C1 segment of cervical spinal cord (tissue), 14 donors: ENCODE measurements at places on chromosomes 2 and 18.

DNA sequence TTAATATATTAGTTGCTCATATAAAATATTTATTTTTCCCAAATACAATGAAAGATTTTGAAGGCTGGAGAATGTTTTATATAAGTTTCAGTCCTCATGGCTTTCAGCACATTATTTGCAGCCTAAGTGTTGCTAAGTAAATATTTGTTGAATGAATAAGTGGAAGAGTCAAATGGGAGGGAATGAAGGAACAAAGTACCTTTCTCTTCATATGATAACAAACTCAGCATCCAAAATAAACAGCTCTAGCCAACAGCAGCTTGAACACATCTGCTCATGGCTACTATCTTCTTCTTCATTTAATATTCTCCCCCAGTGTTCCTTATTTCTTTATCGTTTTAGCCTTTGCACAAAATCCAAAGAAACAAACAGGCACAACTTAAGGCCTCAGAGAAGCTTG lies 385.2 kb upstream of the PIK3C3 start:
- no peak for DNase-seq

DNA sequence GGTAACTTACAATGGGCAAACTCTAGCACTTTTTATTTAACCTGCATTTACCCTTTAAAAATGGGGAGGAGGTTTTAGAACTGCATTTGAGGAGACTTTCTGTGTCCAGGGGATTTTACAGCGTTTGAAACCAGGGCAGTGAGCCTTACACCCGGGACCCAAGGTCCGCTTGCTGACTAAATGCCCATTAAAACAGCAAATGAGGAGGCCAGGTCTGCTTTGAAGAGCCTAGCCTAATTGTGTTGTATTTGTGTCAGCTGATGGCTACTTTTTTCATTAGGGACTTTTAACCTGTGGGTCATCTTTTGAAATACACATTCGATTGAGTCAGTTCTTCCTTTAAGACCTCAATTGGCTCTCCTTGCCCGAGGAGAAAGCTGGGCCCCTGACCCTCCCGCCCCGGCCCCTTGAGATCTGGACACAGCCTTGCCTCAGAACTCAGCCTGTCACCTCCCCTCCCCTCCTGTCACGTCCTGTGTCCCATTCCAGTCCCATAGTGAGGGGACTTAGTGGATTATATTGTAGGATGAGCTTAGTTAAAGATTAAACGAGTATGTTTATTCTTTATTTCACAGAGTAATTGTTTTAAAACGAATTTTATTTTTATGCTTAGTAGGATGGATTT lies 69.0 kb downstream of the KLHL29 start:
- DNase-seq = no peak

DNA sequence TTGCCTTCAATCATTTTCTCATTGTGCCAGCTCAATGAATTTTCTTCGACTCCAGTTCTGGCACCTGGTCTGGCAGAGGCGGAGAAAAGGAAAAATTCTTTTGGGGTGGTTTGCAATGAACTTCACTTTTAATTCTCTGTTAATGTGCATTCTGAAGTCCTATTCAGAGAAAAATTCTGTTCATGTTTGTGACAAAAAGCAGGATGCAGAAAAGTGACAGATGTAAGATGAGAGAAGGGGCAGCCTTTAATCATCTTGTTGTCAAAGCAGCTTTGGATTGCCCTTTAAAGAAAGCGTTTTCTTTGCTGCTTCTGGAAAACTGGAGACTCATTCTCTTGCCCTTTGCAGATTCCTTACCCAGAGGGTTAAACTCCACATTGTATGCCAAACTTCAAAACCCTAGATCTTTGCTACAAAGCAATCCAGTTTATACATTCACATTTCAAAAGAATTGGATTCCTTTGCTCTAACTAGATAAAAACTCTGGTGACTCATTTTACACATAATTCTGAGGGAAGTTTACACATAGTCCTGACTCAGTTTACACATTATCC lies 94.6 kb upstream of the CAVIN2 start:
- no peak for DNase-seq

- no peak for DNase-seq
Measured at GRCh38 chr2:21782866-21783265, 659.1 kb downstream of the TDRD15 start.

- no peak for DNase-seq
Measured at GRCh38 chr18:53551868-53552426, 672.5 kb downstream of the MBD2 start.

GRCh38 chr2:221529943-221530652 lies 42.0 kb downstream of the EPHA4 start:
- no peak for DNase-seq

DNA sequence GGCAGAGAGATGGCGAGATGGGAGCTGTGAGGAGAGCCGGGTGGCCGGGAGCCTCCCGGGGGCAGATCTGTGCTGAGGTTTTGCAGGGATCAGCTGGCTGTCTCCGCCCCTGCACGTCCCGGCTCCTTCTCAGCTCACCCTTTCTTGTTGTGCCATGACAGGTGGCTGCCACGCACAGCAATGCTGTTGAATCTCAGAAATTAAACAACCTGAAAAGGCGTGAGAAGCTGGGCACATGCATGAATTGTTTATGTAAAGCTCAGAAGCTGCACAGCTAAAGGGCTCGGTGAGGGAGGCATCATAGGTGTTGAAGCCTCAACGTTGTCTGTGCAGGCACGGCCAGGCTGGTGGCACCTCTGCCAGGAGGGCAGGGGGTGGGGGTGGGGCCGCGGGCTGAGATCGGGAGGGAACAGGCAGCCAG lies 858 bp upstream of the RTP5 start:
- no peak for DNase-seq

DNA sequence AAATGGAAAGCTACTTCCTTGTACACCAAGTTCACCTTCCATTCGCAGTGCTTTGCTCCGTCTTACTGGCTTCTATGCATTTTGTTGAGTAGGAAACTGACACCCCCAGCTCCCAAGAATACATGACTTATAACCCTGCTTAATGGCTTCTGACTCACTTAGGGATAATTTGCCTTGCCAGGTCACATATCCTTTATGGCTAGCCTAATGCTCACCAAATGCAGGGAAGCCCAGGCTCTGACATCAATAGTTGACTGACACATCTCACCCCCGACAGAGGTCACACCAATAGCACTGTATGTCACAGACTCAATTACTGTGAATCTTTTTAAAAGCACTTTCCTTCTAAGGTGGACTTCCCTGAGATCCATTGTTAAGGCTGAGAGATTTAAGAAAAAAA lies 147.2 kb downstream of the DTNA start:
- no peak for DNase-seq

GRCh38 chr2:46589356-46589755 lies 110.0 kb downstream of the TMEM247 start:
- no peak for DNase-seq

DNA sequence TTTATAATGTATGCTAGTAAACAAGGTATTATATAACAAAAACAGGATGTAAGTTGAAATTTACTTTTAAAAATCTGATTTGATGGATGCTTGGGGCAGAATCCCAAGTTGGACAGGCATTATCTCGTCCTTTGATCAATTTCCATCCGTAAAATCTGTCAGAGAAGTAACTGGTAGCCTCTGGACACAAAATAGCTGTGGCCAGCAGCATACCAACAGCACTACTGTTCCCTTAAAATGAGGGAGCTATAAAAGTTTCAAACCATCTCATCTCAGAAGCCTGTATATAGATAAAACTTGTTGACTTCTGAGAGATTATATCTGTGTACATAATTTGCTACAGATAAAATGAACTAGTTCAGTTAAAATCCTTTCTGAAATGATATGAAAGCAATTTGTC lies 14.7 kb upstream of the METAP1D start:
- no peak for DNase-seq

DNA sequence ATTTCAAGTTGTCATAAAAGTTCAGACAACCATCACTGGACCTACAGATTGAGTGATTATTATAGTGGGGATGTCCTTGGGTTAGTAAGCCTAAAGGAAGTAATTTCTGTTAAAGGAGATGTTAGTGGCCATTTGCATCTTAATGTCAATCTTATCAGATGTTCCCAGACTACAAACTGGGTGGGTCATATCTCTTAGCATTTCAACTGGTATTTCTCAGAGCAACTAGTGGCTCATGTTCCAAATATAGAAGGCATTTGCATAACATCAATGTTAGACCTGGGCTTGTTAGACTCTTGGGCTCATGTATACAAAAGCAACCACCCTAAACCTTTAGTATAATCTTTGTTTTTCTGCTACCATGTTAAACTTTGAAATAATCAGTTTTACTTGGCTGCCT lies 17.9 kb downstream of the PLEKHA3 start:
- DNase-seq = no peak

DNA sequence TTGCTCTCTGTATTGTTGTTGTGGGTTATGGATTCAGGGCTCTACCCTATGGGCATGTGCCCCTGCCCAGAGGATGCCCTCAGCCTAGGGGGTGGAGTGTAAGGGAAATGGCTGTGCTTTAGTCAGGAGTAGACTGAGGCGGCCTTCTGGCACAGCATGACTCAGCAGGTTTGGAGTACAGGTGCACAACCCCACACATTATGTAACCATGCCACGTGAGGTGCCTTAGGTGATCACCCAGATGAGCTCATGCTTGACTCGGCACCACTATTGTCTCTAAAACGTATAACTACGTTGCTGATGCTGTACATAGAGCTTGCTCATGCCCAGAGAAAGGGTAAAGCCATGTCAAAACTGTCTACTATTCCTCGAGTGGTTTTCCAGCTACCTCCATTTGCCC lies 48.3 kb upstream of the ZC3H15 start:
- DNase-seq = no peak

GRCh38 chr2:237471438-237472186 lies 15.4 kb upstream of the MLPH start:
- DNase-seq = no peak

- DNase-seq = no peak
Measured at GRCh38 chr2:168912466-168912865, 11.4 kb downstream of the G6PC2 start.

- DNase-seq = no peak
Measured at GRCh38 chr2:65527451-65528240, 95.2 kb upstream of the SPRED2 start.

DNA sequence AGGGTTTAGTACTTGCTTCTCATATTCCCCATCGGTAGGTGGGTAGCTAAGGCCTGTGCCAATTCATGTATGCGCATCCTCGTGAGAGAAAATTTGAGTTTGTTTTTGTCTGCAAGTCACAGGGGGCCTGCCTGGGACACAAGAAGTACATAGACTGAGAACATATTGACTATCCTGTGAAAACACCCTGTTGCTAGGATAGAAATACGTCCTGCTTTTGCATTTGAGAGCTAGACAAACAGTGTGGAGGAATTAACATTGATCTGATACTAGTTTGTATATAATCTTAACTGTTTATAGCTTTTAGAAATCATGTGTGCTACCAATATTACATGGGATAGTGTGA lies 10.9 kb downstream of the WDR7 start:
- no peak for DNase-seq

DNA sequence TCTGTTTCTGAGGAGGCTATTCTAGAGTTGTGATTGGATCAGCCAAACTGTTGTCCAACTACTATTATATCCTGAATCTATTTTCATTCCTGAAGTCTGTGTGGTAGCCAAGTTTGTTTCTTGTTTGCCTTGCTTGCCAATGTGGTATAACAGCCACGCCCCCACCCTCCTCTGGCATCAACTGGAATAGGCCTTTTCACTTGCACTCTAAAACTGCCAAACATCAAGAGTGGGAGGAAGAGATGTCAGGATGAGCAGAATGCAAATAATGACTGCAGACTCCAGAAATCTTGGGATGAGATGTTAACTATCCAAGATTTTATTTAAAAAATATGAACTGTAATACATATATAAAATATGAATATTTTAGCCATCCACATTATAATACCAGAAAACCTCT lies 246.1 kb downstream of the NRXN1 start:
- DNase-seq = no peak

- no peak for DNase-seq
Measured at GRCh38 chr2:95381212-95382191, 21.0 kb upstream of the FAHD2A start.

- no peak for DNase-seq
Measured at GRCh38 chr2:227310756-227311110, 14.3 kb upstream of the MFF start.

DNA sequence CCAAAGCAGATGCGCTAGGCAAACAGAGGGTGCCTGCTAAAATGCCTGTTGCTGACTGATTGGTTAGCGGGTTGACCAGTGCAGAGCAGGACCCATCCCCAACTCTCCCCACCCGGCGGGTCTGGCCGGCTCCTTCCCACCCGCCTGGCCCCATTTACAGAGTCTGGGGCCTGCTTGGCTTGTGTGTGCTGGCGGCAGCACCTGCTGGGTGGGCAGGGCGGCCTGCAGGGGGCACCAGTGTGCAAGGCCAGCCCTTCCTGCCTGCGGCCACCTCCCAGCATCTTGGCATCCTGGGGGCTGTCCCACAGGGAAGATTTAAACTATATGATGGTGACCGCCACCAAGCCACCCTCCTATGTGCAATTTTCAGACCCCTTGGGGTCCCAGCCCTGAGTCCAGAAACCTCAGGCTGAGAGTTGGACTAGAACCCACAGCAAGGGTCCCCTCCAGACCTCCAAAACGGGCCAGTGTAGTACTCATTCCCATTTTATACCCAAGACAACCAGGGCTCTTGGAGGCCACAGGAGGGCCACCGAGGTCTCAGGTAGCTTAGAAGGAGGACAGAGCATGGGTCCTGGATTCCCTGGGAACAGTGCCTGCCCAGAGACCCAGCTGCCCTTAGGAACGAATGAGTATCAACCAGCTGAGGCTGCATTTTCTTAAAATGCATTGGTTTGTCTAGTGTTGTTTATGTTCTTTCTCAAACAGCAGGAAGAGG lies 173.6 kb downstream of the SMAD7 start:
- peak; percentile 28 for DNase-seq

DNA sequence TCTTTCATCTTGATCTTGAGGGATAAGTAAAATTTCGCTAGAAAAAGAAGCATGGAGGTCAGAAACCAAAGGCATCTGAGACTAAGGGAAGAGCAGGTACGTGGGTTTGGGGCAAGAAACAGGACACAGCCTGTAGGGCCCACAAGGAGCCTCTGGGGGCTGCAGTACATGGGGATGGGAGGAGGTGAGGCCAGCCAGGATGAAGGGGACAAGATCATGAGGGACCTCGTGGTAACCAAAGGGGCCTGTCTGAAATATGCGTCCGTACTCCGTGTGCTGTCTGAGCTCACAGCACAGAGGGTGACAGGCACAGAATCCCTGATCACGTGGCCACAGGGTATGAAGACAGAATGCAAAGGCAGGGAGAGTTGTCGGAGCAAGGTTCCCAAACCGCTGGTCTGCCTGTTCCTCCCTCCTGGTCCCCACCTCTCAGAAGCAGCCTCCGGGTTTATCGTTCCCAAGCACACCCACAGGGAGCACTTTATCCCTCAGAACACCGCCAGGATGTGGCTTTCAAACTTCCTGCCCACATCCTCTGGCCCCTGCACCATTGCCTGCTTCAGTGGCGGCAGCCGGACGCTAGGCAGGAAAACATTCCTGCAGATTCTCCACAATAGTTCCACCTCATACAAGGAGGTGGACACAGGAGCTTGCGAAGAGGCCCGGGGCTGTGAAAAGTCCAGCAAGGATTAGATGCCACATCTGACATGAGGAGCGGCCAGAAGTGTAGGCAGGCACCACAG lies 12.0 kb downstream of the TMEM163 start:
- peak; percentile 21 for DNase-seq

DNA sequence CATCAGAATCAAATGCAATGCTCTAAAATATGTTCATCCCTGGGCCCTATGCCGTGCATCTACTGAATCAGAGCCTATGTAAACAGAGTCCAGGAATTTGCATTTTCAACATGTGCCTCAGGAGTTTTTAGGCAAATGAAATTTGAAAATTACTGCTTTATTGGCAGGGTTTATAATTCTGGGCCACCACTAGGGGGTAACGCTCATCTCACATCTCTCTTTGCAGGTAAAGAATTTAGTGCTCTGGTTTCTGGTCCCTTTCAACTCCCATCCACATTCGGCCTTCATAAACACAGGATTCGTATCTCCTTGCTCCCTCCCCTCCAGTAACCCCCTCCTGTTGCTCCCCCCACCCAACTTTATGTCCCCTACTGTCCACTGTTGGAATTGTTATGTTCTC lies 49.3 kb downstream of the LYPD6B start:
- DNase-seq = no peak
